ENCODE measurements at places on chromosomes 7 and 10. TPM values are rescaled to one million over a fixed set of nuclear protein-coding genes. Genes with fewer than 3 reads are reported as not detected.
A peak's percentile ranks its signal among the peaks of the same experiment; 100 is the strongest.

GRCh38 chr10:130335336-130335735, 199.1 kb downstream of the GLRX3 start:
- DNase-seq = no peak

DNA sequence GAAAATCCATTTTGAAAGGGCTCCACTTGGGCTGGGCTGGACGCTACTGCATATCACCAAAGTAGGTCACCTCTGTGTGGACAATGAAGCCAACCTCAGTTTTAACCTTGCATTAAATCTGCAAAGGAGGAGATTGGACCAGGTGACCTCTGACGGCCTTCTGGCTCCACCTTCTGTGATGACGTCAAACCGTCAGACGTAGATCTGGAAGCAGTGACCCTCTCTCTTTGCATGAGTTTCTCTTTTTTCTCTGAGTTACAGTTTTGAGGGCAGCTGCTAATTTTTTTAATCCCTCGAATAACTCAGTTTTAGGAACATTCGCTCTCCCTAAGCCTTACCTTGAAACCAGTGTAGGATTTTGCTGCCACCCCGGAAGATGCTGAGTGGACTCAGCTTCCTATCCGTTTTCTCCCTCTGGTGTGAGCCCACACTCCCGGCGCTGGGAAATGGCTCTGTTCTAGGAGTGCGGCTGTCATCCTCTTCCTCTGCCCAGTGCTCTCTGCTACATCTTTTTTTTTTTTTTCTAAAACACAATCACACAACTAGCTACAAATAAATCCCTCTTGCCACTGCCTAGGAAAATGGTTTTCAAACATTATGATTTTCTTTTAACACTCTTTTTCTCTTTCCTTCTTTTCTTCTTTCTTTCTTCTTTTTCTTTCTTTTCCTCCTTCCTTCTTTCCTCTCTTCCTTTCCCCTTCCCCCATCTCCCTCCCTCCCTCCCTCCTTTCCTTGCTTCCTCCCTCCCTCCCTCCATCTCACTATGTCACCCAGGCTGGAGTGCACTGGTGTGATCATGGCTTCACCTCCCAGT, 27.7 kb upstream of the NMT2 start:
- peak; percentile 47 for DNase-seq

DNA sequence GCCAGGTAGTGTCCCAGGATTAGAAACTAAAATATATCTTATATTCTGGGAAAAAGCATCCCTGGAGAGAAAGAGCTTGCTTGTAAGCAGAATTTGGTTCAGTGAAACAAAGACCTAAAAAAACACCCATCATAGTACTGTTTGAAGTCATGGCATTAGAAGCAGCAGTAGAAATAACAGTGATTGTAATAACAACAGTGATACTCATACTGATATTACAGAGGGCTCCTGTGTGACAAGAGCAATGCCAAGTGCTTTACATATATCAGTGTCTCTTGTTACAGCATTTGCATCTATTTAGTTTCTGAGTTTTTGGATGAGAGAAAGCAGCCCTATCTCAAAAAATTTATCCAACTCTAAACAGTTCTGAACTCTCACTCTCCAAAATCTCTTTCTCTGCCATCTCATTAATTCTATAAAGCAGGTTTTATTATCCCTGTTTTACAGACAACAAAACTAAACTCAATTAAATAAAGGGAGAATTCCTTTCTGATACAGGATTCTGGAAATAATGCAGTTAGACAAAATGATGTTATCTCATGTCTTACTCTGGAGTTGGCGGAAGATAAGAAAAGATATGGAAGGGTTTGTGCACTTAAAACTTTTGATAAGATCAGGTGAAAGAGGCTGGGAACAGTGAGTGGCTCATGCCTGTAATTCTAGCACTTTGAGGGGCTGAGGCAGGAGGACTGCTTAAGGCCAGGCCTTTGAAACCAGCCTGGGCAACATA, 146.5 kb upstream of the AOAH start:
- DNase-seq = no peak

FAM25G gene
- total RNA-seq = not detected

CUZD1 gene
- total RNA-seq = 0.97 TPM
